Neural crest cell (in vitro differentiated cells): ENCODE measurements at places on chromosomes 4 and X. TPM values are rescaled to one million over a fixed set of nuclear protein-coding genes. Genes with fewer than 3 reads are reported as not detected.
A peak's percentile ranks its signal among the peaks of the same experiment; 100 is the strongest.

AFF2 gene
- 15.4 and 17.2 TPM in 2 replicates for total RNA-seq

GYPE gene
- not detected in 2 replicates for total RNA-seq

PASD1 gene
- total RNA-seq = not detected in 2 replicates

ZDHHC15 gene
- total RNA-seq = 3.0 and 3.7 TPM in 2 replicates

NEIL3 gene
- 18.2 and 20.6 TPM in 2 replicates for total RNA-seq

CENPVL3 gene
- 10.1 and 11.1 TPM in 2 replicates for total RNA-seq

LNX1 gene
- not detected in 2 replicates for total RNA-seq

NLRP2B gene
- not detected in 2 replicates for total RNA-seq

NRK gene
- total RNA-seq = 0.26 and 0.32 TPM in 2 replicates

TMEM154 gene
- 0.44 and 1.3 TPM in 2 replicates for total RNA-seq

GRCh38 chr4:175646802-175647201 lies 165.3 kb downstream of the GPM6A start:
- no peak for DNase-seq

GRCh38 chrX:135974279-135974856 lies 580 bp upstream of the MMGT1 start:
- peak; percentile 54 for DNase-seq

DNA sequence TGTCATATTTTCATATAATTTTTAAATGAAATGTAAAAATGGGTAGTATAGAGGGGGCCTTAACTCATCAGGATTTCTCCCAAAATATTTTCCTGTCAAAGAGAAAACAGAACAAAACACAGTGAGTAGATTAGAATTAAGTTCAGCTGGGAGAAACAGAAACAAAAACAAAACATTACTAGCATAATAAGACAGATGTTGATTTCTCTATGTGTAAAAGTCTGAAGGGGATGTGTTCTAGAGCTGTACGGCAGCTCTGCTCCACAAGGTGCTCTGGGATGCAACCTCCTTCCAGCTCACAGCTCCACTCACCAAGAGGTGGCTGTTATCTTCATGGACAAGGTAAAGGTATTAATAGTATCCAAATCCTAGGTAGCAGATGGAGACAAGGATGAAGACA lies 72.8 kb downstream of the ARHGEF38 start:
- DNase-seq = no peak

GRCh38 chrX:13340182-13340791 lies 20.4 kb upstream of the ATXN3L start:
- DNase-seq = no peak

DNA sequence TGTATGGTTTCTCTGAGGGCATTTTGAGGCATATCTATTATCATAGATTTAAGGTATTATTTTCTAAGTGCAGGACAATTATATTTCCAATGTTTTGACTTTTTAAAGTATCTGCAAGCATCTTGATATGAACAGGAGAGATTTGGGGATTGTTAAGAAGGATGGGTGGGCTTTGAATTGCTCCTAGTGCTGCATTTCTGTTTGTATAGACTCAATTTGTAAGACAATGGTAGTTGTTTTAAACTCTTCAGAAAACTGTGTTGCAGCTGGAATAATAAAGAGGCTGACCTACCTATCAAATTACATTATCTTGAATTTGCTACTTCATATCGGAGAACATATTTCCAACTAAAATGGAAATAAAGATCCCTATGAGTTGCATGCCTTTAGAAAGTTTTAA lies 570.3 kb downstream of the ADGRL3 start:
- no peak for DNase-seq

DNA sequence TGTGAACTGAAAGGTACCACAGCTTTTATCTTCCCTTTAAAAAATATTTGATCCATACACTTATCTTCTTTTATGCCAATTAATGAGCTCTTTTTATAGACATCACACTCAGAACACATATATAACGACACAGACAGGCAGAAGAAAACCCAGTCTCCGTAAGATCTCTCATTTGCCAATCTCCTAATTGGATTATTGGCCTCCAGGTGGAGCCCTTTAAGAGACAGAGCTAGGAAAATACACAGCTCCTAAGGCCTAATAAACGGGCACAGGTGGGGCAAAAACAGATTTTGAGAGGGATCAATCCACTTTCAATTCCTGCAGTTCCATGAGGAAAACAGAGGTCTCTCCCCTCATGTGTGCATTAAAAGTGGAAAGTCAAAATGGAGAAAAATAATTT lies 1495.4 kb downstream of the RPA4 start:
- no peak for DNase-seq

- no peak for DNase-seq
These were observed 287.7 kb upstream of the MAD2L1 start for GRCh38 chr4:120354381-120354780.

GRCh38 chrX:132757066-132757623 lies 201.3 kb downstream of the HS6ST2 start:
- DNase-seq = no peak

DNA sequence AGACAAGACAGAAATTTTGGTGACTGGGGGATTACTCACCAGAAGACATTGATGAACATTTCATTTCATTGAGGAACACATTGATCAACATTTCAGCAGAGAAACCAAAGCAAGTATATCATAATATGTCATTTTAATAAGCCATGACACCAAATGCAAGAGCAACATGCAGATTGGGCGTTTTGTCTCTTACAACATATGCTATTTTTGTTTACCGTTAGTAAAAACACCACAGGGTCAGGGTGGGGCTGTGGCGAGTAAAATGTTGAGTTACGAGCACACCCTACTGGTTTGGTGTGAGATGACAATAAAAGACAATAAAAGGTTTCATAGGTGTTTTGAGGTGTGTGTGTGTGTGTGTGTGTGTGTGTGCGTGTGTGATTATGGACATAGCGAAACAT lies 294.5 kb downstream of the PDGFC start:
- no peak for DNase-seq

GRCh38 chr4:3263876-3264193 lies 14.9 kb downstream of the MSANTD1 start:
- DNase-seq = no peak

DNA sequence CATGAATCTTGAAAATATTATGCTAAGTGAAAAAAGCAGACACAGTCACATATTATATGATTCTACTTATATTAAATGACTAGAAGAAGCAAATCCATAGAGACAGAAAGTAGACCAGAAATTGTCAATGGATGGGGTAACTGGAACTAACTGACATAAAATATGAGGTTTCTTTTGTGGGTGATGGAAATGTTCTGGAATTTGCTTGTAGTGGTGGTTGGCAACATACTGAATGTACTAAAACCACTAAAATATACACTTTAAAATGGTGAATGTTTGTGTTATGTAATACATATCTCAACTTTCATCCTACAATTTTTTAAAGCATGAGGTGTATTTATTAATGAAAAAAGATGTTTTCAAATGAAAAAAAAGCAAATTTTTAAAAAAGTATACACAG lies 14.7 kb downstream of the CNOT6L start:
- DNase-seq = no peak

GRCh38 chr4:21469438-21470300 lies 478.9 kb downstream of the KCNIP4 start:
- DNase-seq = no peak

DNA sequence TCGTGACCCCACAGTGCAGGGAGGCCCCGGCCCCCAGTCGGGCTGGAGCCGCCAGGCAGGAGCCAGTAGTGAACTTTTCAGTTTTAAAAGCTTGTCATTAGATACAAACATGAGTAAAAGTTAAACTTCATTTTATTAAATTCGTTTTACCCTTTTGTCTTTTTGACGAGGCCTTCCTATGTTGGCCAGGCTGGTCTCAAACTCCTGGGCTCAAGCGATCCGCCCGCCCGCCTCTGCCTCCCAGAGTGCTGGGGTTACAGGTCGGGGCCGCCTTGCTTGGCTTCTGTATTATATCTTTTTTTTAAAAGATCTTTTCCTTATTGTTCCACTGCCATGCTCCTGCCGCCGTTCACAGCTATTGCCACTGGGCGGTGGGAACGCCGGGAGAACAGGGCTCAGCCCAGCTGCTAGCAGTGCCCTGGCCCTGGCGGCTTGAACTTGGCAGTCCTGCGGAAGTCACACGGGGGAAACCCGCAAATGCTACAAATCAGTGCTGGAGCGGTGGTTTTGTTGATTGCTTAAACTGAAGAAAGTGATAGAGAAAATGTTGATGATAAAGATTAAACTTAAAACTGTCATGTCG lies 968 bp upstream of the NELFA start:
- DNase-seq = peak; percentile 64

DNA sequence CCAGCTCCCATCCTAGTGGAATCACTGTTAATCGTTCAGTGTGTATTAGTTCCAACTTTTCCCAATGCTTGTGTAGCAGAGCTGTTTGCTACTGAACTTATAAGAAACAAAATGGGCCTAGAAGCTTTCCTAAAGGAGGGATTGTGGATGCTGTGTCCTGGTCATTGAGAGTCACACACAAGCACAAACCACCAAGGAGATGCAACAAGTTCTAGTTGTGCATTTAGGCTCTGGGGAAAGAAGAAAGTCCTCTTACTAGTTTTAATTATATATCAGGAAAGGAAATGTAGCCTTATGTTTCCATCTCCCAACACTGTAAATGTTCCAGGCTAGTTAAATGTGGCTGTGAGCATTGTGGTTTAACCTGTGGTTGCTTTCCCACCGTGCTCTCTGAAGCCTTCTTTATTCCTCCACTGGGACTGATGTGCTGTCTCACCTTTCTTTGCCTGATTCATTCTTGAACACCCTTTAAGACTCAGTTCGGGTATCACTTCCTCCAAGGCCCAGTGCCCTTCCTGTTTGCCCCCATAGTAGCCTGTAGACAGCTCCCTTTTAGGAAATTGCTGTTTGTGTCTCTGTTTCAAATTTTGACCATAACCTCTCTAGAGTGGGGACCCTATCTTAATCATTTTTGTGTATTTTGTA lies 34.3 kb downstream of the ATP10D start:
- no peak for DNase-seq

DNA sequence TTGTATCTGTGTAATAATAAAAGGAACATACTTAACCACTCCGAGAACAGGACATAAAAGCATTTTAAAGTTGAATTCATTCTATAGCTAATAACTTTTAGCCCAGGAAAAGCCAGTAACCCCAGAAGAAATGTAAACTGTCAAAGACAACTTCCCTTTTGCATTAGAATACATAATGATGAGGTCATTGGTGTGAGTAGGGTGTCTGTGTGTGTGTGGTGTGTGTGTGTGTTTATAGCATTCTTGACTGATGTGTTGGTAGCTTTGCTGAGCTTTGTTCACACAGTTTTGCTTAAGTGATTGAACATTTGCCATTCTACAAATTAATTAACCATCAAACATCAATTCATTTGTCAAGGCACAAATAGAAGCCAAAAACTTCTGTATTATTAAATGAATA lies 559.6 kb downstream of the ARAP2 start:
- no peak for DNase-seq

DNA sequence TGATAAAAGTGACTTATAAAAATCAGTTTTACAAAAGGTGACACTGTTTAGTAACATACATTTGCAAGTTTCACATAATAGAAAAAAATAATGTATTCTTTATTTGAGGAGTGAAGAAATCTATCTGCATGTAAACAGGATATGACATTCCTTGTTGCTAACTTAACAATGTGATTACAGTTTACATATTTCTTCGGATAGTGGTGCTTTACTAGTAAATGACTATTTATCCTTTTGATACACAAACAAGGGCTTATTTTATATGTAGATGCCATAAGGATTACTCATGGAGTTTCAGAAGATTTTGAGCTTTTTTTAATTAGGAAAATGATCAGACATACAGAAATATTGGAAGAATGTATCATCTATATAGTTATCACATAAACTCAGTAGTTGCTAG lies 126.5 kb downstream of the SLIT2 start:
- no peak for DNase-seq

DNA sequence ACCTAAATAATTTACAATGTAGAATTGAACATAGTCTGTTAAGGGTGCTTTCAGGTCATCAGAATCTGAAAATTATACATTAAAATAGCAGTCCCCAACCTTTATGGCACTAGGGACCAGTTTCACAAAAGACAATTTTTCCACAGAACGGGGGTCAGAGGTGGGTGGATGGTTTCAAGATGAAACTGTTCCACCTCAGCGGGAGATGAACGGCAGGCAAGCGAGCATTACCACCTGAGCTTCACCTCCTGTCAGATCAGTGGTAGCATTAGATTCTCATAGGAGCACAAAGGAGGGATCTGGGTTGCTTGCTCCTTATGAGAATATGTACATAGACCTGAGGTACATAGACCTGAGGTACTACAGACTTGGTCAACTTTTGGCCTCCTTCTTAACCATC lies 29.0 kb downstream of the LRBA start:
- DNase-seq = no peak

GRCh38 chrX:134551376-134552048 lies 91.5 kb downstream of the HPRT1 start:
- DNase-seq = no peak

GRCh38 chrX:149688552-149688951 lies 23.3 kb upstream of the MAGEA11 start:
- DNase-seq = no peak
